NCI-H2029 (cell line): ENCODE measurements at places on chromosomes 7 and 10.

DNA sequence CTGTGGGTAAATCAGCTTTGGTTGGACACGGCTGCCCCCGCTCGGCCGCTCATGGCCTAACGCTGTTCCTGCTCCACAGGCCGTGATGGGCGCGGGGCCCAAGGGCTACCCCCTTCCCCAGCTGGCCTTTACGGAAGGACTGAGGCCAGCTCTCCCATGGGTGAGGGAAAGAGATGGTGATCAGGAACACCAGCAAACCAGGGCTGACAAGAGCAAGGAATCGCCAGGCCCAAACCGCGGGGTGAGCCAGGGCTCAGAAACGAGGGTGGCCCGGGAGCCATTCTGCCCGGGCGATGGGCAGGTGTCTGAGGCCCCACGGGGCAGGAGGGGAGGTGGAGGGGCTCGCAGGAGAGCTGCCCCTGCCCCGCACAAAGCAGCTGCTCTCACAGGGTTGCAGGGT lies 26.6 kb downstream of the GPER1 start:
- DNase-seq = no peak

GRCh38 chr7:16926283-16926682 lies 44.5 kb upstream of the AGR3 start:
- no peak for DNase-seq

DNA sequence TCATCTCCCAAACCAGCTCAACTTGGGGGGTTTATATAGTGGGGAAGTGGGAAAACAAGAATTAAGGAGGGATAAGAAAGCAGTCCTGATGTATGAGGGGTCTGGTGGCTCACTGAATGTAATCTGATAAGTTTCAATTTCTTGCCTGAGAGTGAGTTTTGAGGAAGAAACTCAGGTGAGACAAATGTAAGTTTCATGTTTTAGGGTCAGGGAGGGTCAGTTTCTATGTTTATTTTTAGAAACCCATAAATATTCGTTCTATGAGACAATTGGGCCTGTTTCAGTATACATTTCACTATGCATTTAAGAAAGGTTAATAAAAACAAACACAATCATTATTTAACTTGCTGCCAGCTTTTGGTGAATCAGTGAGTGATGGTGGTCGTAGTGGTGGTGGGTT lies 128.0 kb upstream of the MBL2 start:
- no peak for DNase-seq

DNA sequence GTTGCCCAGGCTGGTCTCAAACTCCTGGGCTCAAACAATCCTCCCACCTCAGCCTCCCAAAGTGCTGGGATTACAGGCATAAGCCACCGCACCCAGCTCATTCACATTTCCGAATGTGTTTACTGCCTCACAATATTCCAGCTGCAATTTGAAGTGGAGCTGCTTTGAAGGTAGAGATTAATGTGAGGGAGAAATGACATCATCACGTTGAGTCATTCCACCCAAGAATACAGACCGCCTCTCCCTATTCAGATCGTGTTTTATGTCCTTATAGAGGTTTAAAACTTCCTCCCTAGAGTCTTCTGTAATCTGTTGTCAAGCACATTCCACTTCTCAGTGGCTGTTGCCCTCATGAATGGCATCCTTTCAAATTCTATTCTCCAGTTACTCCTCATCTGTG lies 100.4 kb upstream of the PDGFA start:
- no peak for DNase-seq

DNA sequence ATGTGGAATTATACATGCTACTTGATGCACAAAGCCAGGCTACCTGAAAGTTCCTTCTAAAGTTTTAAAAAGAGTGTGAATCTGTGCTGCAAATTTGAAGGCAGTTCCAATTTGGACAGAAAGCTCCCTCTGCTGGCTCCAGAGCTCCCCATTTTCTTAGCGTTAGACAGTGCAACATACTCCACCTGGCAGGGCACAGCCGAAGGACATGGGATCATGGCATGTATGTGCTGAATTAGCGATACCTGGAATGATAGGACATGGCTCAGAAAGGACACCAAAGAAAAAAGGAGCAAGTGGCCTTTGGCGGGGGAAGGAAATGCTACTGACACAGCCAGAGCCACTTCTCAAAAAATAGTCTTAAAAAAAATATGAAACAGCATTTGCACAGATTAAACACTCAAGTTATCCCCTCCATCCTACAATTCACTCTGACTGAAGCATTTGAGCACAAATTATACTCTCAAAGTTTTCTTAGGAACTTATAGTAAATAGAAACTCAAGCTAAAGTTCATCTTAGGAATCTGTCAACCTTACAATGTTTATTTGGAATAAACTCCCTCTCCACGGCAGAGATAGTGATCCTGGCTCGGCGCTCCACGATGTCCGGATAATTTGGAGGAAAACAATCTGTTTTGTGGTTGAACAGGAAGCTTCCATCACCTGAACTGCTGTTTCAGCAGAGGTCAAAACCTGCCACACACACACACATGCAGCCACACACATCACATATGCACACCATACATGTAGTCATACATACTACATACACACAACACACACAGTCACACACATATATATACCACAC lies 80.0 kb downstream of the C7orf25 start:
- DNase-seq = no peak

DNA sequence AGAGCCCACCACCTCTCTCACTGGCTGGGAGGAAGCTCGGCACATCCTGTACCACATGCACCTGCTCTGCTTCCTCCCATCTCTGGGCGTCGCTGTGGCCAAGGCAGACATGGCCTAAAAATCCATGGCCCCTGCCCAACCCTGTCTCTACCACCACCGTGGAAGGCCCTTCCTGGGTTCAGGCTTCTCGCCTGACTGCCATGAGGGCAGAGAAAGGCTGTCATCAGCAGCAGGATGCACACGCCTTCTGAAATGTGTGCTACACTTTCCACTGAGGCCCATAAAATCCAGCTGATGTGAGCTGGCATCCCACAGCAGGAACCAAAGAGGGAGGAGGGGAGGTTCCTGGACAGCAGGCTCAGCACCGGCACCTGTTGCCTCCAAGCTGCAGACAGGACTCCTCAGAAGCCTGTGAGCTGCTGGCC lies 93.4 kb downstream of the PTPRN2 start:
- DNase-seq = no peak

DNA sequence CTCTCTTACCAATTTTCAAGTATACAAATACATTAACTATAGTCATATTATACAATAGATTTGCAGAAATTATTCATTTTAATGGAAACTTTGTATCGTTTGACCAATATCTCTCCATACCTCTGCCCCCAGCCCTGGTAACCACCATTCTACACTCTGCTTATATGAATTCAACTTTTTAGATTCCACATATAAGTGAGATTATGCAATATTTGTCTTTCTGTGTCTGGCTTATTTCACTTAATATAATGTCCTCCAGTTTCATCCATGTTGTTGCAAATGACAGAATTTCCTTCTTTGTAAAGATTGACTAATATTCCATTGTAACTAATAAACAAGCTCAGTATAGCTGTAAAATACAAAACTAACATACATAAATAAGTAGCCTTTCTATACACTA lies 55.4 kb downstream of the A1CF start:
- DNase-seq = no peak

- no peak for DNase-seq
Measured at GRCh38 chr7:26191974-26192479, 8.5 kb downstream of the HNRNPA2B1 start.

- no peak for DNase-seq
Measured at GRCh38 chr7:90701021-90701420, 104.9 kb downstream of the CDK14 start.

DNA sequence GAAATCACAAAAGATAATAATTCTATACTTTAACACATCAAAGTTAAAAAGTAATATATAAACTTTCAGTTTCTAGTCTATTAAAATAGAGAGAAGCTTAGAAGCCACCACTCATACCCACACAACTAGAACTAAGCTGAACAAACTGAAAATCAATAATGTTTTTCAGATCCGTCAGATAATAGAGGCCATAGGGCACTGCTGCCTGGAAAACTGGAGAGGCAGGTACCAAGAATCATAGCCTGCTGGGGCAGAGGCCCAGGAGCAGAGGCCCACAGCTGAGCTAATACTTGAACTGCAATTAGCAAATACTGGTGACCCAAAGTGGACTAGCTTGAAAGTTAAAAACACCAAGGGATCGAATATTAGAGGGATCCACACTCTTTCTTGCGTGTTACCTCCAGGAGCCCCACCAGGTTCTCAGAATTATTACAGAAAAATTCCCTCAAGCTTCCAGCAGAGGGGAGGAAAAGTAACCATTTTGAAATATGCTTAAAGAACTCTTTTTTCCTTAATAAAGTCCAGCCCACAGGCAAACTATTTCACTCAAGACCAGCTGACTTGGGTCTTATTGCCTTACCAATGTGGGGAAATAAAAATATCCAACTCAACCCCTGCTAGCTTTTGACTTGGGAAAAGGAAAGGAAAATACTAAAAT lies 774.1 kb upstream of the IGFBP3 start:
- no peak for DNase-seq

GRCh38 chr7:124689931-124690330 lies 75.7 kb downstream of the GPR37 start:
- DNase-seq = no peak

DNA sequence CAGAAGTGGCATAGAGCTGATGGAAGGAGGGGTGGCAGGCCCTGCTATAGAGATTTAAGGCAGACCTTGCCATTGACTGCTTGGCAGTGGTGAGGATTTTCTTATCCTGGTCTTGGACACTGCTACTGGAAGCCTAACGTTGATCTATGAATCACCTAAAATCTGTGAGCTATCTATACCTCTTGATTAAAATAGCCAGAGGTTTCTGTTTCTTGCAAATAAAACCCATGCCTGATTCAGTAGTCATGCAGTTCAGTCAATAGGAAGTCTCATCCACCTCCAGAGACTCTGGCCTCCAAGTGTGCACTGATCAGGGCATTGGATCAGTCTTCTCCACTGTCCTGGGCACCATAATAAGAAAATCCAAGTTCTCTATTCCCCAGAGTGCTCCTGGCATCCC lies 286.5 kb downstream of the PTEN start:
- DNase-seq = no peak

GRCh38 chr10:2279711-2280110 lies 542.4 kb upstream of the ADARB2 start:
- DNase-seq = no peak

- no peak for DNase-seq
Measured at GRCh38 chr7:50470250-50471163, 20.4 kb upstream of the FIGNL1 start.

DNA sequence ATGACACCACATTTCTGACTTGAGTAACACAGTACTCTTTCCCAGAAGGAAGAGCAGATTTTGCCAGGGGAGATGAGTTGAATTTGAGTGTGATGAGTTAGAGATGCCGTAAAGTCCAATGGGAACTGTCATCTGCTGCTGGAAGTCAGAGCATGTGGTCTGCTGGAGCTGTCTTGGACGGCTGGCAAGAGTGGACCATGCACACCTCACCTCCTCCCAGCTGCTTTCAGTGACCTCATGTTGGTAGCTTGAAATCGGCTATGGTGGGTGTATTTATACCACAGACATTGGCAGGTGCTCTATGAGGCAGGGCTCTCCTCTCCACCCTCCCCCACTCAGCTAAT lies 82.3 kb downstream of the COL13A1 start:
- no peak for DNase-seq

DNA sequence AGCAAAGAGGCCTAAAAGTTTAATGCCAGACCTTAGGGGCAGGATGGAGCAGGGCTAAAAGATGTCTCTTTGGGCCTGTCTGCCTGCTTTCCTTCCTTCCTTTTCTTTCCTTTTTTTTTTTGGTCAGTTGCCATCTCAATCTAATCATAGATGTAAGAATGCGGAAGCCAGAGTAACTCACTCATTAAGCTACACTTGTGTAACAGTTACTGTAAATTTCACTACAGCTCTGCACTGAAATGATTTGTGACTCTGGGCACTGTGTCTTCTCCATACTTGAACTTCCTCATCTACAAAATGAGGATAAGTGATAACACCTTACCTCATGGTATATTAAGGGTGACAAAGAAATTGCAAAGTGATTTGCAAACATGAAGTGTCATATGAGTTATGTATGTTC lies 75.5 kb upstream of the AGK start:
- DNase-seq = no peak

- DNase-seq = no peak
Measured at GRCh38 chr10:124249812-124250432, 156.5 kb upstream of the CHST15 start.

DNA sequence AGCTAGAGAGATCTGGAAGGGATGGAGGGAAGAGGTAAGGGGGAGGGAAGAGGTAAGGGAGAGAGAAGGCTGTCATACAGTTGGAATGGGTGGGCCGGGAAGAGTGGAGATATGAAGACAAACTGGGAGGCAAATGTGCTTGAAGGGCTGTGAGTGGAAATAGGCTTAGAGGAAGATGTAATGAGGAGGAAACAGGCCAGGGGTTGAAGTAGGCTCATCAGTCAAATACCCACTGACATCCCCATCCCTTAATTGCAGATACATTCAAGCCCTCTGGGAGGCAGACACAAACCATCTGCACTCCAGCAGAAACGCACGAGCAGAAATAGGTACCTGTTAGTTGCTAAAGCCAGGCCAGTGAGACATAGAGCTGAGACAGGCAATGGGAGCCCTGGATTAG lies 2.1 kb downstream of the SYNPO2L start:
- no peak for DNase-seq

DNA sequence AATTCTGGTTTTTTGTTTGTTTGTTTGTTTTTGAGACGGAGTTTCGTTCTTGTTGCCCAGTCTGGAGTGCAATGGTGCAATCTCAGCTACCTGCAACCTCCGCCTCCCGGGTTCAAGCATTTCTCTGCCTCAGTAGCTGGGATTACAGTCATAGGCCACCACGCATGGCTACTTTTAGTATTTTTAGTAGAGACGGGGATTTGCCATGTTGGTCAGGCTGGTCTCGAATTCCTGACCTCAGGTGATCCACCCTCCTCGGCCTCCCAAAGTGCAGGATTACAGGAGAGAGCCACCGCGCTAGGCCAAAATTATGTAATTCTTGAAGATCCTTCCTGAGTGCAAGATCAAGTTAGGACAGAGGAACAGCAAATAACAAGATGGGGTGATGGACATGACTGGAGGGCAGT lies 719 bp downstream of the ZNF33B start:
- no peak for DNase-seq

- DNase-seq = peak; percentile 29
Measured at GRCh38 chr10:22466763-22467334, 121.6 kb downstream of the SPAG6 start.

DNA sequence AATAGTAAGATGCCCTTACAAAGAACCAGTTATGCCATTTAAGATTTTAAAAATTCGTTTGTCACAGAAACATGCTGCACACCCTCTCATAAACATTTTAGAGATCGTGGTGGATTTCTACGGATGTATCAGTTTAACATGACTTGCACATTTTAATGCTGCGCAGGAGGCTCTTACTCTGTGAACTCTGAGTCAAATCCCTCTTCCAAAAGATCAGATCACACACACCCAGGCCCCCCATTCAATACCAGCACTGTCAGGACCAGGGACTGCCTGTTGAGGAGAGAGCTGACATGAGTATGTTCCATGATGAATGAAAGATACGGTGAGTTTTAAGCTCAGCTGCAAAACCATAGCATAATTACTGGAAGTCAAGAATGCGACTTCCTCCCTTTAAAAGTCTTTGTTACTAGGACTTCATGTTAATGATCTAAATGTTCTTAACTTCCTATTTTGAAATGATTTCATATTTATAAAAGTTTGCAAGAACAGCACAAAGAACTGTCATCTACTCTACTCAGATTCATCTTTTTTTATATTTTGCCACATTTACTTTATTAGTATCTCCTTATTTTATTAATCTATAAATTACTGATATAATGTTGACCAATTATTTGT lies 500.2 kb downstream of the GLRX3 start:
- no peak for DNase-seq
